Stimulated activated naive CD4-positive, alpha-beta T cell (primary cell): ENCODE measurements at places on chromosomes 2 and 18.

DNA sequence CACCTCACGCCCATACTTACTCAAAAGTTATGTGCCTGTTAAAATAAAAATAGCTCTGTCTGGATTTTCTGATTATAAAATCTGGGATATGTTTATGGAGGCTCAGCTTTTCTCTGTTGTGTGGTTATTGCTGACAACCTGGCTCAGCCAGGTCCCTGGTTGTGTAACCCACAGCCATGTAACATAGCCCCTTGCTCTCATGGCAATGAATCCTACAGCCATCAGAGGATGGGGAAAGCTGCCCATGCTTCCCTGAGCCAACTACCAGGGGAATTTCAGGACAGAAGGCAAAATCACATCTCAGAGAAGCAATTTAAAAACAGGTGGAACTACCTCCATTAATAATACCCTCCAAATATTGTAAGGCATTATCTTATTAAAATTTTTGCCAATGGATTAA lies 29.7 kb downstream of the ST8SIA5 start:
- no peak for DNase-seq

GRCh38 chr2:181153886-181154285 lies 173.5 kb downstream of the UBE2E3 start:
- DNase-seq, result no peak

DNA sequence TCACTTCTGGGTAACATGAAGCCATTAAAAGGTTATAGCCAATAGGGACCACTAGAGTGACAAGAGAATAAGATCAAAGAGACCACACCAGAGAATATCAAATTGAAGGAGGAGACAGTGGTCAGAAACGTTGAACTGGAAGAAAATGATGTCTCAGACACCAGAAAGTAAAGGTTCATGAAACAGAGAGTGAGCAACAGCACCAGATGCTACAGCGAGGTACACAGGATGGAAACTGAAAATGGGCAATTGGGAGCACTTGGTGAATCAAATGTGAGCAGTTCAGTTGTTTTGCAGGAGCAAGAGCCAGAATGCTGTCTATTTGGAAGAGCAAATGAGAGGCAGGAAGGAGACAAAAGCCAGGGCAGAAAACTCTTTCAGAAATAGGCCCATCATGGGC lies 162.6 kb downstream of the SS18 start:
- DNase-seq, result no peak

DNA sequence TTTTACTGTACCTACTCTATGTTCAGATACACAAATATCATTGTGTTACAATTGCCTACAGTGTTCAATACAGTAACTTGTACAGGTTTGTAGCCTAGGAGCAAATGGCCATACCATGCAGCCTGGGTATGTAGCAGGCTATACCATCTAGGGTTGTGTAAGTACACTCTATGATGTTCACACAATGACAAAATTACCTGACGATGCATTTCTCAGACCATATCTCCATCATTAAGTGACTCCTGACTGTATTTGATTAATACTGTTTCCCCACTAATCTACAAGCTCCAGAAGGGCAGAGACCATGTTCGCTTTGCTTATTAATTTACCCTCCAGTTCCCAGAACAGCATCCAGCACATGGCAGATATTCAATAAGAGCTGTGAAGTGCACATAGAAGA lies 372.2 kb downstream of the METTL4 start:
- no peak for DNase-seq

- DNase-seq, result no peak
These were observed 19.1 kb upstream of the MARCHF4 start for GRCh38 chr2:216391401-216391800.

GRCh38 chr2:68974251-68974650 lies at the start of gene GKN1:
TSS of gene GKN1 (plus strand) at chr2:68974636. CDS start at chr2:68974678, 42 bp downstream.
- no peak for DNase-seq

GRCh38 chr18:75526038-75526437 lies 98.5 kb upstream of the SMIM21 start:
- no peak for DNase-seq

DNA sequence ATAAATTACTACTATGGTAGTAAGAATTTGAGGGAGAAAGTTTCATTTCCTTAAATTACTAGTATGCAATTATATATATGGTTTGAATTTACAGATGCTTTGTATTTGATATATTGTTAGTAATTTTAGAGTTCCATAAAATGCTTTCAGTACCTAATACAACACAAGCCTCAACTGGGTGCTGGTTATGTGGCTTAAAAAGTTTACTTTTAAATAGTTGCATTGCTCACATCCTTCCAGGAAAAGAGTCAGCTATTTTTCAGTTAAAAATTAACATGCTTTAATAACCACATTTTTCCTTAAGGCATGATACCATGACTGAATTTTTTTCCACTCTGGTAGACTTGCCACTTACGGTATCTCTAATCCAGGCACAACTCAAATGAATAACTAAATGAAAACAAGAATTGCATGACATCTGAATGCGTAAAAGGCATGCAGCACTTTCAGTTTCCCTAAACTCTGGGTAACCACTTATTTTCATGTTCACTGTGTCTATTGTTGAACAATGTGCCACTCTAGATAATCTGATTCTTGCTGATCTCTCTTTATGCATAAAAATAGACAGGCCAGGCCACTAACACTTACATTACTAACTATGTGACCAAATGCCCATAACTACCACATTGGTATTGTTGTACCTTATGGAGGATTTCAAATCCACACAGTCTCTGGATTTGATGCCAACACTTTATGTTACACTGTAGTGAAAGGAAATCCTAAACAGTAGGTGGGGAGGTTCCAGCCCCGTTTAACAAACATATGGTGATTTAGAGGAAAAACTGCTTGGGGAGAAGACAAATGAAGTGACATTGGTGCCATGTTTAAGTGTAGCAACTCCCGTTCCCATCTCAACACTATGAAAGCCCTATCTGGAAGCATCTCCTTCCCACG lies 35.5 kb upstream of the SLC35F5 start:
- no peak for DNase-seq

GRCh38 chr2:82062463-82062862 lies 1757.9 kb upstream of the LRRTM1 start:
- no peak for DNase-seq

DNA sequence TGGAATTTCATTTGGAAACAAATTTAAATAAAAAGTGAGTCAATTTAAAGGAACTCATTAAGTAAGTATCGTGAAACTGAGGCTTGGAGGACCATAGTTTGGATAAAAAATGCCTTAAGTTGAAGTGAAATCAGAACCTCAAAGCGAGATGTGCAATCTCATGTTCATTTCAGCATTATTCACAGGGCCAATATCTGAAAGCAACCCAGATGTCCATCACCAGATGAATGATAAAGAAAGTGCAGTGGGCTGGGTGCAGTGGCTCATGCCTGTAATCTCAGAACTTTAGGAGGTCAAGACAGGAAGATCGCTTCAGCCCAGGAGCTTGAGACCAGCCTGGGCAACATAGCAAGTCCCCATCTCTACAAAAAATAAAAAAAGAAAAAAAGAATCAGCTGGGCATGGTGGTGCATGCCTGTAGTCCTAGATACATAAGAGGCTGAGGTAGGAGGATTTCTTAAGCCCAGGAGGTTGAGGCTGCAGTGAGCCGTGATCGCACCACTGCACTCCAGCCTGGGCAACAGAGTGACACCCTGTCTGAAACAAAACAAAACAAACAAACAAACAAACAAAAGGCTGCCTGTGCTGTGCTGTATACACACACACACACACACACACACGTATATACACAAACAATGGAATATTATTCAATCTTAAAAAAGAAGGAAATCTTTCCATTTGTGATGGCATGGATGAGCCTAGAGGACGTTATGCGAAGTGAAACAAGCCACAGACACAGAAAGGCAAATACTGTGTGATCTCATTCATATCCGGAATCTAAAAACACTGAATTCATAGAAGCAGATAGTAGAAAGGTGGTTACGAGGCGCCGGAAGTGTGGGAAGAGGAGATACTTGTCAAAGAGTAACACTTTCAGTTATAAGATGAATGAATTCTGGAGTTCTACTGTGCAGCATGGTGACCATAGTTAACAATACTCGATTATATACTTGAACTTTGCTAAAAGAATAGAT lies 14.5 kb downstream of the SH3RF3 start:
- DNase-seq, result no peak

- no peak for DNase-seq
These were observed 58.5 kb upstream of the MSH6 start for GRCh38 chr2:47724221-47724981.

GRCh38 chr2:187900021-187900420 lies 345.8 kb upstream of the TFPI start:
- no peak for DNase-seq

- no peak for DNase-seq
These were observed 136.4 kb upstream of the SLC1A4 start for GRCh38 chr2:64852771-64853241.

DNA sequence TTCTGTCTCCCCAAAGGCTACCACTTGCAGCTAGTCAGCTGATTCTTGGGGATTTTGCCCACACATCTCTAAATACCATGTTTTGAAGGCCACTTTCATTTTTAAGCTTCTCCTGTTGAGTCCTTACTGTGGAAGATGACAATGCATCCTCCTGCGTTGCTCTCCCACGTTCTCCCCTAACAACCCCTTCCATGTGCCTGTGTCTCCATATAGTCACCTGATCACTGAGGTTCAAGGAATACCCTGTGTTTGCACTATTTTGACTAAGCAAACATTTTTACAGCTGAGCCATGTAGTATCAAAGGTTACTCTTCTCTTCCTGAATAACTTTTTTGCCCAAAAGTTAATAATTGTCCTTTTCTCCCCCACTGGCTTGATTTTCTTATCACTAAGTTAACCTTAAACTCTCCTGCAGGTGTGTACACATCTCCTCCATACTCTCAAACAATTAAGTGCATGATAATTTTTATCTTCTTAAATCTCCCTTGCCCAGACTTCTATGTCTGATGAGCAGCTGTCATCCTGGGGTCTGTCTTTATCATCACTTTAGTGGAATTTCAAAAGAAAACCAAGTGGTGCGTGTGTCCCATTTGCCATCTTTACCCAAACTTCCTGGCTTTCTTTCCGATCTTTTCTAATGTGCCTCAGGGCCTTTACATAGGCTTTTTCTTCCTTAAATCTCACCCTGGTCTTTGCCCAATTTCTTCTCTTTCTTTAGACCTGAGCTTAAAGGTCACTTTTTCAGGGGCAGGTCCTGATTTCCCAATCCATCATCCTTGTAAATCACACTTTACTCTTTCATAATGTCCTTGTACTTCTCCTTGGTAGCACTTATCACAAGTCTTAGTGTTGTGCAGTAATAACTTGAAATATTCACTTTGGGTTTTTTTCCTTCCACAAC lies 85.2 kb upstream of the SPATS2L start:
- no peak for DNase-seq

DNA sequence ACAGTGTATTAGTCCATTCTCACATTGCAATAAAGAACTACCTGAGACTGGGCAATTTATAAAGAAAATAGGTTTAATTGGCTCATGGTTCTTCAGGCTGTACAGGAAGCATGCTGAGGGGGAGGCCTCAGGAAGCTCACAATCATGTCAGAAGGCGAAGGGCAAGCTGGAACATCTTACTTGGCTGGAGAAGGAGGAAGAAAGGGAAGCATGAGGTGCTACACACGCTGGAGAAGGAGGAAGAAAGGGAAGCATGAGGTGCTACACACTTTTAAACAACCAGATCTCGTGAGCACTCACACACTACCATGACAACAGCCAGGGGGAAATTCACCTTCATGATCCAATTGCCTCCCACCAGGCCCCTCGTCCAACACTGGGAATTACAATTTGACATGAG lies 95.3 kb upstream of the FAM110C start:
- no peak for DNase-seq

DNA sequence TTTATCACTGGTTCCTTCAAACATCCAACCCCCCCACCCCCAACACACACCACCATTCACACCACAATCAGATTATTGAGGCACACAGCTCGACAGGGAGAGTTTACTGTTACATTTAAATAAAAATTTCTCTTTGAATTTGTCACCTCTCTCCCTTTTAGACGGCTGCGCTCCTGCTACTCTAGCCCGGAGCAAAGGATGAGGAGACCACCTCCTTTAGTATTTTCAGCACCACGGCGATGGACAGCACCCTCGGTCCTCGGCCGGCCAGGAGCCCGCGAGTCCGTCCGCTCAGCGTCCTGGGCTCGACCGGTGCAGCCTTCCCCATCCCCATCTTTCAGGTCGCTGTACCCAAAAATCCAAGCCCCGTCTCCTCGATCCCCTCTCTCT lies 892 bp downstream of the CELF4 start:
- no peak for DNase-seq

DNA sequence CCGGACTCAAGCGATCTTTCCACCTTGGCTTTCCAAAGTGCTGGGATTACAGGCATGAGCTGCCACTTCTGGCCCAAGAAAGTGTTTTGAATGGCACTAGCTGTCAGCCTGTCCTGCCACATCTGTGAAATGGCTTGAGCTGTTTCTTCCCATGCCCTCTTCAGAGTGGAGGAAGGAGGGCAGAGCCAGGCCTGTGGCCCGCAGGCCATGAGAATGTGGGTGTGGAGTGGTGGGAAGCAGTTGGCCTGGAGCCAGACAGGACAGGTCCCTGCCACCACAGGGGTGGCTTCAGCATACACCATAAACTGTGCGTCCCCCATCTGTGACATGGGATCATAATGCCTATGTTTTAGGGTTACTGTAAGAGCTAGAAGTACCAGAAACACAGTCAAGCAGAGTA lies 6.5 kb downstream of the SLC66A3 start:
- DNase-seq, result no peak

GRCh38 chr2:74168739-74169138 lies 9.9 kb downstream of the MOB1A start:
- no peak for DNase-seq

- no peak for DNase-seq
These were observed 12.6 kb downstream of the CAPN10 start for GRCh38 chr2:240599141-240599583.

GRCh38 chr2:17538844-17539554 lies 1.5 kb upstream of the VSNL1 start:
- DNase-seq, result no peak

- no peak for DNase-seq
These were observed 16.3 kb upstream of the ARHGEF4 start for GRCh38 chr2:130820279-130820861.

DNA sequence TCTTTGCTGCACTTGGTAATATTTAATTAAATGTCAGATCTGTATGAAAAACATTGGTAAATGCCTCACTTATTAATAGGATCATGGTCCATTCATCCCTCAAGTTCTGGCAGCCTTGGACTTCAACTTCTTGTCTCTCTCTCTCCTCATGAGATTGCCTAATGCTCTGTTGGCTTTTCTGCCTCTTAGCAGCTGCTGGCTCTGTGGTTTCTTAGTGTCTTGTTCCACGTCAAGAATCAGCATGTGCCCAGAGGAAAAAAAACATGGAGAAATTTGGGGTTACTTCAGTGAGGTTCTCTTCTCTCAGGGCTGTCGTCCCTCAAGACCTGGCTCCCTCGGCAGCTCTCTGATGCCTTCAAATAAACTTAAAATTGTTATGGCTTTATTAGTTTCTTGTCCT lies 75.4 kb downstream of the TAF4B start:
- no peak for DNase-seq

- DNase-seq, result no peak
These were observed 2.7 kb upstream of the PPP1CB start for GRCh38 chr2:28748941-28749340.
